KBM-7 (cell line): ENCODE measurements at places on chromosomes 11 and 22.

DNA sequence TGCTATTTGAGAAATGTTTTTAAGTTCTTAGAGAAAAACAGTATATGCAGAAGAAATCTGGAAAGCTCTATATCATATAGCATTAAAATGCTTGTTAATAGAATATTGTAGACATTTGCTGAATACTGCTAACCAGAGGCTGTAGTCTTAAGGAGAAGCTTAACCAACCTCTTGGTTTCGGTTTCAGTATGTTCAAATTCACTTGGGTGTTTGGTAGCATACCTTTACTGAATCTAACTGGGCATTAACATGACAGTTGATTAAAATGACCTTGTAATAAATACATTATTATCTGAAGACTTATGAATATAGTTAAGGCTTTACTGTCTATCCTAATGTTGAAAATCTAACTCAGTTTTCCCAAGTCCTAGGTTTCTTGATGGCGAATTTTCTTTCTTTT is 5.4 kb downstream of the PCF11 start:
- DNase-seq: no peak

DNA sequence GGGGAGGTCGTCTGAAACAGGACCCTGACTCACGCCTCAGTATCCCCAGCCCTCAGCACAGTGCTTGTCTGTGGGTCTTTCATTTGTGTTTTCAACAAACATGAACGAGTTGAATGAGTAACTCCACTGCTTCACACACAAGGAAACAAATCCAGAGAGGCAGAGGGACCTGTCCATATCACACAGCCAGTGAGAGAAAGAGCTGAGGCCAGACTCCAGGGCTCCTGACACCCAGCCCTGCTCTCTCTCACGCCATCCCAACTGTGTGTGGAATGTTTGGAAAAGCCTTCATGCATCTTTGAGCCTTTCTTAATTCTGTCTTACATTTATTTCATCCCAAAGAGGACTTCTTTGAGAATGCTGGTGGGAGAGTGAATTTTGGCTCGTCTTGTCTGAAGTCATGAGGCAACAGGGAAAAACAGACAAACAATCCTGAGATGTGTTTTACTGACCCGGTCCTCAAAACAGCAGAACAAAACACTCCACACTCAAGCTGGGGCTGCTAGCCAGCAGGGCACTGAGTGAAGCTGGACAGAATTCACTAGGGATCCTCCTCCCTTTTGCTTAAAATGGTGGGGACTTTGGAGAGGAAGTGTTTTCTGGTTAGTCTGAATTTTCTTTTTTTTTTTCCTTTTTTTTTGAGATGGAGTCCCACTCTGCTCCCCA is 19.7 kb upstream of the ALG8 start:
- DNase-seq: no peak

- peak; percentile 32 for DNase-seq
These were observed 167.0 kb upstream of the B3GAT1 start for GRCh38 chr11:134578807-134579723.

- no peak for DNase-seq
These were observed 10.5 kb upstream of the MYEOV start for GRCh38 chr11:69283446-69283845.

GRCh38 chr22:35150183-35151107 is 84.5 kb downstream of the ISX start:
- peak; percentile 86 for DNase-seq

DNA sequence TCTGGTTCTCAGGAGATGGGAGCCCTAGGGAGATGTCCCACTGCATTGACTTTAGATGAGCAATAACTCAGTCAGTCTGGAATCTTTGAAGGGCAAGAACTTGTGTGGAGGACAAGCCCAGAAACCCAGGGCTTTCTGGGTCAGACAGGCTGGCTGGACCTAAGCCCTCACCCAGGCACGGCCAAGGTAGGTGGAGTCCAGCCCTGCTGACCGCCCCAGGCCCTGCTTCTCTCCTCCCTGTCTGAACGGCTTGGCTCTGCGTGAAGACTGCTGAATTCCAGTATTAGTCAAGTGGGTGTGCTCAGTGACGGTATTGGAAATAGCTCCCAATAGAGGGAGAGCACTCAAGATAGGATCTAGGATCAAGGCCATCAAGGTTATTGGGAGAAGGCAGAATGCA is 6.1 kb downstream of the CXCR5 start:
- no peak for DNase-seq

DNA sequence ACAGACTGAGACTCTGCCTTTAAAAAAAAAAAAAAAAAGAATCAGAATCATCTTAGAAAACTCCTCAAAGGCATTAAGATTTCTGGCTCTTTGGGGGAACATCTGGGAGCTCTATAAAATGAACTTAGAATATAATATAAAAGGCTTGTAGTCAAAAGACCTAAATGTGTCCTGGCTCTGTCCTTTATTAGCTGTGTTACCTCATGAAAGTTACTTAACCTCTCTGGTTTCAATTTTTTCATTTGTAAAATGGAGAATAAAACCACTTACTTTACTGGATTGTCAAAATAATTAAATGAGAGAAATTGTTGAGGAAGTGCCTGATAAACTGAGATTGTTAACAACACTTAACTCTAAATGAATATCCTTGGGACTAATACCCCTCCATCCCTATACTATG is 81.8 kb downstream of the FAM168A start:
- DNase-seq: no peak

- DNase-seq: no peak
These were observed 36.3 kb upstream of the SORL1 start for GRCh38 chr11:121415856-121416255.

DNA sequence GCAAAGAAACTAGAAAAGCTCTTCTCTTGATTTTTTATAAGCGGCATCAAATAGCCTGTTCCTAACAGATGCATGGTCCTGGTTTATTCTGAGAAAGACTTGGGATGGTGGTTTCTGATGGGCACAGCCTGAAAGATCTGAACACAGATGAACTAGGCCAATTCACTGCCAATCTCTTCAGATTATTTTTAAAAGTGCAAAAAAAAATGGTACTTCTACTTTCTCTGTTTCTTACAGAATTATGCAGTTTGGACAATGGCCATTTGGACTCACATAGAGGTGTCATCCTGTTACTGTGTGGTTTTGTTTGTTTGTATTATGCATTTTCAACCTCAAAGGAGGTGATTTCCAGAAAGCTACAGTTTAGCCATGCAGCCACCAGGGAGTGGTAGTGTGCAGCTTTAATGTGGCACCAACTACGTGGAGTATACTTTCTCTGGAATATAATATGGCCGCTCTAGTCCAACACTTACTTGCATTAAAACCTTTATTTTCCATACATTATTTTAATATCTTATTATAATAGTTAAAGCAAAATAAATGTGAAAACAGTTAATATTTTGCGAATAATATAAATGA is 469.8 kb upstream of the KIRREL3 start:
- peak; percentile 4 for DNase-seq

GRCh38 chr11:121367001-121367843 is 74.7 kb downstream of the SC5D start:
- peak; percentile 48 for DNase-seq

- DNase-seq: peak; percentile 39
These were observed 15.0 kb downstream of the SLC1A2 start for GRCh38 chr11:35404388-35404775.

GRCh38 chr11:74434528-74434927 is 32.8 kb downstream of the KCNE3 start:
- DNase-seq: peak; percentile 33

- no peak for DNase-seq
These were observed 4.8 kb downstream of the SPATA19 start for GRCh38 chr11:133840479-133840941.

DNA sequence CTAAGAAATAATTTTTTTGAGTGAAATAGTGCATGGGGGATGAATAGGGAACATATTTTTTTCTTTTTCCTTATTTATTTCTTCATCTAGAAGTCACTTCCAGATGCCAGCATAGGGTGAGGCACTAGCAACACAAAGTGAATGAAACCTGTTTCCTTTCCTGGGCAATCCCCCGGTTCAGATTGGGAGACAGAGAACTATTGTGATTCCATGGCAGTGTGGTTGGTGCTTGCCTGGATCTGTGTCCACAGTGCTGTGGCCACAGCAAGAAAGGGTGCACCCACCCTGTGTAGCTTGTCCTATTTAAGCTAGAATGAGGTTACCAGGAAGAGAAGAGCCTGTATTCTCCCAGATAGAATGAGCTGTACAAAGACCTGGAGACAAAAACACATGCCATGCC is 57.6 kb downstream of the SLC5A1 start:
- no peak for DNase-seq

DNA sequence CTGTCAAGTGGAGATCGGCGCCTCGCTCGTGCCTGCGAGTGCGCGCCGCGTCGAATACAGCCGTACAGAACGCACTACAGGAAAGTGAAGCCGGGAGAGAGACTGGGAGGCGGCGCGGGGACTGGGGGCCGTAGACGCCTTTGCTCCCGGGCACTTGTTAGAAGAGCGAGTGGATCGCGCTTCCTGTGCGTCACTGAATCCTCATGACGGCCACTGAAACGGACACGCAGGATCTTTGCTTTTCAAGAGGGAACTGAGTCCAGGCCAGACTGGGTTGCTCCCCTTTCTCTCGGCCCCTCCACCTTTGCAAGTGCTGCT is 314 bp downstream of the RIC8A start:
- DNase-seq: no peak

- DNase-seq: no peak
These were observed 214.1 kb downstream of the FAM76B start for GRCh38 chr11:95575517-95575916.

GRCh38 chr11:77602381-77603088 is 12.8 kb downstream of the AQP11 start:
- DNase-seq: no peak

DNA sequence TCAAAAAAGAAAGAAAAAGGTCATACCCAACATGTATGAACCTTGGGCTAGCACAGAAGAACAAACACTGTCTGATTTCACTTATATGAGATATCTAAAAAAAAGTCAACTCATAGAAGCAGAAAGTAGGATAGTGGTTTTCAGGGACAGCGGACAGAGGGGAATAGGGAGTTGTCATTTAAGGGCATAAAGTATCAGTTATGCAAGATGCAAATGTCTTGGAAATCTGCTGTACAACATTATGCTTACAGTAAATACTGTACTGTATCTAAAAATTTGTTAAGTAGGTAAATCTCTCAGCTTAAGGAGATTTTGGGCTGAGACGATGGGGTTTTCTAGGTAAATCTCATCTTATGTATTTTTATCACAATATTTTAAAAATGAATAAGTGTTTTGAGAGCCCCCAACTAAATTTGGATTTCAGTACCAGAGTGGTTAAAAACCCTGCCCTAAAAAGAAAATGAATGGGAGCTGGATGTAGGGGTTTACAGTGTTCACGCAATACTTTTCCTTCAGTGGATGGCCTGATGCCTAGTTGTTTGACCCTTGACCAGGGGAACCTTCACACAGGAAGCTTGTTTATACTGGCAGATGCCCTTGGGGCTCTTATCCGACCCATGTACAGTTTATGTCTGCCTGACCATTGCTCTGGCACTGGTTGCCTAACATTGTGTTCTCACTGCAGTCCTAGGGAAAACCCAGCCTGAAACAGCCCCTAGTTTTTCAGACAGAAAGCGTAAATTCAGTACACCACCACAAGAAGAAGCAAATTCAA is 34.8 kb downstream of the SLC22A9 start:
- no peak for DNase-seq
